ENCODE measurements at places on chromosomes 2 and 18.

- no peak for DNase-seq
Observed at GRCh38 chr2:129193961-129194360, 785.5 kb upstream of the RAB6C start.

DNA sequence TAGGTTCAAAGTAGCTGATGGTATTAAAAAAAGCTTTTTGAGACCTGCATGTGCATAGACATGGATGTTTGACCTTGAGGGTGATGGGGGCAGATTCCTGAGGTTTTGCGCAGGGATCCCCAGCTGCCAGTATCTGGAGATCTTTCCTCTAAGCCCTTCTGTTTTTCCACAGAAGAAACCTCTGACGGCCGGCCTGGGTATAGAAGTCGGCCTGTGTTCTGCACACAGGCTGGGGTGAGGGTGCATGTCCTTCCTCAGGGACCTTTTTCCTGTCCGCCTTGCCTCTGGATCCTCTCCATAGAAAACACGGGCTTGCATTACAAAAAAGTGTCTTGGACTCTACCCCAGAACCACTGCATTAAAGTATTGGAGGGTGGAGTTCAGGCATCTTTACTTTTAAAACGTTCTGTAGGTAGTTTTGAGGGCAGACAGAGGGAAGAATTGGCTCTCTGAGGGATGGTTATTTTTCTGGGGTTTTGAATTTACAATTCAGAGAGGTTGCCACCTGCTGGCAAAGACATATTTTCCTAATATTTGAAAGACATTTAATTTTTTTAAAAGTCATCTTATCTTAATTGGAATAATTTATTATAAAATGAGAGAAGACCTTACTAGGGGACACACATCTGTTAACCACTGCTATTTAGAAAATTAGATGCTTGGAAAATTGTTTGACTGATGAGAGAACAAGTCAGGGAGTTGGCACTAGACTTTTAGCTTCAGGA lies 350.6 kb downstream of the DCDC2C start:
- no peak for DNase-seq

GRCh38 chr2:235468978-235469655 lies 24.7 kb upstream of the AGAP1 start:
- no peak for DNase-seq

- DNase-seq: no peak
Observed at GRCh38 chr18:50240080-50240563, 26.2 kb downstream of the CFAP53 start.

- no peak for DNase-seq
Observed at GRCh38 chr2:603869-604268, 73.3 kb downstream of the TMEM18 start.

GRCh38 chr2:16281451-16282335 lies 341.3 kb downstream of the MYCN start:
- DNase-seq: no peak

GRCh38 chr18:75253043-75253442 lies 42.4 kb downstream of the TSHZ1 start:
- DNase-seq: no peak

DNA sequence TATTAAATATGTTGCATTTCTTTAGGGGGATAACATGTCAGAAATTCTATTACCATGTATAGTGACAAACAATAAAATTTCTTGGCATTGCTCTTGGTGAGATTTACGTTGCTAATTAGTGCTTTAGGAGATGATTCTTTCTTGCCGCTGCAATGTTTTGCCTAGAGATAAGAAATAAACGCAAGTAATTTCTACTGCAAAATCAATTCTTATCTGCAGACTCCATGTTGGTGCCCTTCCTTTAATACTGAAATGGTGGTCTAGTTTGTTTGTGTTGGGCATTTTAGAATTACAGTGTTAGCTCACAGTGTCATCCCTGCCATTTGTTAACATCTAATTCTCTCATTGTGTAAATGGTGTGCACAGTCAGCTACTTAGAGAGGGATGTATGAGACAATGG lies 34.6 kb downstream of the ASXL3 start:
- no peak for DNase-seq

GRCh38 chr18:63511285-63511684 lies 30.9 kb upstream of the SERPINB12 start:
- no peak for DNase-seq

- DNase-seq: no peak
Observed at GRCh38 chr2:156042895-156043294, 289.6 kb downstream of the NR4A2 start.

GRCh38 chr18:22099925-22100324 lies 69.5 kb upstream of the GATA6 start:
- no peak for DNase-seq

GRCh38 chr2:199902486-199903110 lies 8.5 kb upstream of the C2orf69 start:
- DNase-seq: no peak

- DNase-seq: no peak
Observed at GRCh38 chr2:95380280-95380679, 22.2 kb upstream of the FAHD2A start.

- DNase-seq: no peak
Observed at GRCh38 chr2:30026091-30027055, 105.0 kb upstream of the ALK start.
